ENCODE measurements at places on chromosomes 1 and 21.

- peak; percentile 43 for DNase-seq
These were observed 164.6 kb downstream of the ACTL8 start for GRCh38 chr1:17919525-17920439.

DNA sequence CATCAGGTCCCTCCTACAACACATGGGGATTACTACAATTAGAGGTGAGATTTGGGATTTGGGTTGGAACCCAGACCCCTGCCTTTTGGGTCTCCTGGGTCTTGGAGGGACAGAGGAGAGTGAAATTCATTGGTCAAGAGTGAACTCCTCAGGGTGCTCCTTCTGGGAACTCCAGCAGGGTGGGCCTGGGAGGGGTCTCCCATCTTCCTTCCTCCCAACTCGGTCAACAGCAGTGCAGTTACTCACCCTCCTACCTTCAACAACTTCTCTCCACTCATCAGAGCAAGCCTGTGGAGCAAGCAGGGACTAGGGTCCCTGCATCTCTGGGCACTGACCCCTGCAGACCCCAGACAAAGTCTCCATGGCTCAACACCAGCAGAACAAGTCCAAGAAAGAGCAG, 89.3 kb upstream of the TMPRSS2 start:
- DNase-seq, result no peak

GRCh38 chr21:20882462-20883407, 115.5 kb upstream of the NCAM2 start:
- peak; percentile 42 for DNase-seq

GRCh38 chr1:20733360-20733975, 965 bp upstream of the SH2D5 start:
- no peak for DNase-seq

DNA sequence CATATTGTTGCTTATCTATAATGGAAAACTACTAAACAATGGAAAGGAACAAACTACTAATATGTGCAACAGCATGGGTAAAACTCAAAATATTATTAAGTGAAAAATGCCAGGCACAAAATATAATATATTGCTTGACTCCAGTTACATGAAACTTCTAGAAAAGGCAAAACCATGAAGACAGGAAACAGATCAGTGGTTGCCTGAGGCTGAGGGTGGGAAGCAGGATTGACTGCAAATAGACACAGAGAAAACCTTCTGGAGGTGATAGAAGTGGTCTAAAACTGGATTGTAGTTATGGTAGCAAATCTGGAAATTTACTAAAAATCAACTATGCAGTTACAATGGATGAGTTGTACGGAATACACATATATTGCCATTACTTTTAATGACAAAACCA, 29.5 kb upstream of the SLC44A3 start:
- no peak for DNase-seq

GRCh38 chr1:81073580-81073979, 727.2 kb upstream of the ADGRL2 start:
- no peak for DNase-seq

GRCh38 chr1:24966724-24967346, 36.8 kb upstream of the RUNX3 start:
- DNase-seq, result no peak

DNA sequence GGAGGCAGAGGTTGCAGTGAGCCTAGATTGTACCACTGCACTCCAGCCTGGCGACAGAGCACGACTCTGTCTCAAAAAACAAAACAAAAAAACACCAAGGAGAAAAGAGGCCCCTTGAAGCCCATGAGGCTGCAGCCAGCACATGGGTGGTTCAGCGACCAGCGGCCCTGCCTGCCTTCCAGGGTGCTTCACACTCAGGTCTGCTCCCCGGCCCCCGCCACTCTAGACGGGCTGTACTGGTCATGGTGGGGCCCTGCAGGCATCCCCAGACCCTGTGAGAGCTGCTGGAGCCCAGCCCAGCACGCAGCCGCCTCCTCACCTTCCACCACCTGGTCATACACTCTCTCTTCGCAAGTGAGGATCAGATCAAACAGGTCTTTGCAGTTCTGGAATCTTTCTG, 4.1 kb upstream of the TMEM240 start:
- no peak for DNase-seq

DNA sequence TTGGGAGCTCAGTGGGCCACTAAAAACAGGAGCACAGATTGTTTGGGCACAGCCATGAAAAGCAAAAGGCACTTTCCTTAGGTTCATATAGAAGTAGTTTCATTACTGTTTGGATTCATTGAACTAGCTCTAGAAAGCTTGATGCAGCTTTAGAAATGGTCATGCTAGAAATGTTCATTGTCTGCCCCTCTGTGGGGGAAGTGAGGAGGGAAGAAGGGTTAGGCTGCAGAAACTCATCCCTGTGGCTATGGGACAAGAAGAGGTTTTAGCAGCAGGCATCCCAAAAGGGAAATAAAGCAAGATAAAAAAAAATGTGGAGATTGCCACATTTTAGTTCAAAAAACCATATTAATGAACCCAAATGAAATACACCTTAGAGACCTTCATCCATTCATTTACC, 359.6 kb upstream of the PTBP2 start:
- DNase-seq, result no peak

DNA sequence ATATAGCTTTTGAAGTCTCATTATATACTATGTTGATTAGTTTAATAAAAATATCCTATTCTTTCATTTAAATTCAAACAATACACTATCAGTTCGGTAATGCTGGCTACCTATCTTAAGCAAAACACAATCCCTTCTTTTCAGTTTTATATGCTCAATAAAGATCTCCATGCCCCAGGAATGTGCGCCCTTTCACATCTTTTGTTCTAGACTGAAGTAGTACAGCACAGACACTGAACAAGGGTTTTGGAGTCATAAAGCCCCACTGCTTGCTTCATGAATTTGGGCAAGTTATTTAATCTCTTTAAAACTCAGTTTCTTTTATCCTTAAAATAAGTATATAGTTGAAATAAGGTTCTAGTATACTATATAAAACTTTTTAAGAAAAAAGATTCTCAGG, 22.4 kb downstream of the SYDE2 start:
- no peak for DNase-seq

- peak; percentile 80 for DNase-seq
These were observed 28.4 kb downstream of the ACP6 start for GRCh38 chr1:147641695-147642592.

DNA sequence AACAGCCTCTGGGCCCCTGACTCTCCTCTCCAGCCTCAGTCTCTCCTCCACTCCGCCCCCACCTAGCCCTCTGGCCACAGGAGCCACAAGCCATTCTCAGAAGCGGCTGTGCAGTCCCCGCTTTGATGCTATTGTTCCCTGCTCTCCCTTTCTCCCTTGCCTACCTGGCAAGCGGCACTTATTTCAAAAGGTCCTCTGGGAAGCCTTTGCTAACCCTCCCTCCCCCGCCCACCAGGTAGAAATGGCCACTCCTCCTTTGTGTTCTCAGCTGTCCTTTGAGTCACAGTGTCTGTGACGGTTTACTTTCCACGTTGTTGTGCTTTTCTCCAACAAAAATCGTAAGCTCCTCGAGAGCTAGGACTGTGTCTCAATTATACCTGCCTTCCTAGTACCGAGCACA, 338.4 kb upstream of the PROX1 start:
- DNase-seq, result no peak

- no peak for DNase-seq
These were observed 79.5 kb downstream of the NUF2 start for GRCh38 chr1:163401211-163401610.

DNA sequence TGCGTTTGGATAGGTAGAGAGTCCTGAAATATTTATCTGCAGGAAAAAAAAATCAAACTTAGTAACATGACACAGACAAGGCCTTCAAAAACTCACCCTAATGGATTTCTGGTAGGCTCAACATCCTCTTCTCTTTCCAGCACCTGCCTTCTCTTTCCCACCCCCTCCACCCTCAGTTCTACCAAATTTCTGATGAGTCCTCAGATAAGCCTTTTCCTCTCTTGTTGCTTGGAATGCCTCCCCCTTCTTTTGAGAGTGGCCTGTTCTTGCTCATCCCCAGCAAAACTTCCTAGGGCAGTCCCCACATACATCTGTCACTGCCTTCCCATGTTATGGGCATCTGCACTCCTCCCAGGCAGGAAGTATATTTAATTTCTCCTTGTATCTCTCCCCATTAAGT, 7.6 kb upstream of the LBR start:
- DNase-seq, result no peak

- no peak for DNase-seq
These were observed 148.7 kb downstream of the PGBD5 start for GRCh38 chr1:230277201-230278025.

- DNase-seq, result no peak
These were observed 270.6 kb downstream of the NEGR1 start for GRCh38 chr1:72011721-72012120.

DNA sequence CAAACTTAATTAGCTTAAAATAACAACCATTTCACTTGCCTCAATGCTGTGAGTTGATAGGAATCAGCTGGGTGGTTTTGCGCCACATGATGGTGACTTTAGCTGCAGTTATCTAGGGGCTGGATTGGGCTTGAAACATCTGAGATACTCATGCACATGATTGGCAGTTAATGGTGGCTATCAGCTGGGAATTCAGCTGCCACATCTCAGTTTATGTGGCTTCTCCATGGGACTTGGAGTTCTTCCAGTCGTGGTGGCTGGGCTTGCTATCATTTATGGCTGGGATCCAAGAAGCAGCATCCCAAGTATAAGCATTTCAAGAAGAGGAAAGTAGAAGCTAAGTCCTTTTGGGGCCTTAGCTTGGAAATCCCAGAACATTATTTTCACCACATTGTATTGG, 36.4 kb downstream of the PDC start:
- no peak for DNase-seq

- DNase-seq, result no peak
These were observed 498.7 kb upstream of the NFIA start for GRCh38 chr1:60583696-60584095.

DNA sequence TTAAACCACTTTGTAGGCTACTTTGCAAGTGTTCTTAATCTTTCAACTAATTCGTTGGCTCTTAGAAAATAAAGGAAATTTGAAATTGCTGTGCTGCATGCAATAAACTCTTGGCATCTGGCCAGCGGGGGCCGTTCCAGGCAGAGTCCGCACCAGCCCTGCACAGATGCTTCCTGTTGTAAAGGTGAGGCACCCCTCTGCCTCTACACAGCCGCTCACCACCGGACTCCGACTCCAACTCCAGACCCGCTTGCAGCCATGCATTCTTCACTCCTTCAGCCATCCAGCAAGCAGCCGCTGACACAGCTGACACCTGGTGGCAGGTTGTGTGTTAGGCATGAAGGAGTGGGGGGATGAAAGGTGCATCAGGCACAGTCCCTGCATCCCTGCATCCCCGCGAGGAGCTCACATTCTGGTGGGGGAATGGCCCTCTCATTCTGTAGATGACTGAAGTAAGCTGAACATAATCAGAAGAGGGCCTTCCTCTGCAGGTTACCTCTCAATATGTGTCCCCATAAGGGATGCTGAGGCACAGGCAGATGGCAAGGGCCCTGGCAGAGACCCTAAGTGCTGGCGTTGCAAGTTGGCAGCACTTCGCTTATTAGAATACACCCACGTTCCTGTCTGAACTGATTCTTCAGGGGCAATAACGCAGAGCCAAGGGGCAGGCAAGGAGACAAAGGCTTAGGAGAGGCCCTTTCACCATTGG, 56.8 kb downstream of the GLIS1 start:
- peak; percentile 22 for DNase-seq

DNA sequence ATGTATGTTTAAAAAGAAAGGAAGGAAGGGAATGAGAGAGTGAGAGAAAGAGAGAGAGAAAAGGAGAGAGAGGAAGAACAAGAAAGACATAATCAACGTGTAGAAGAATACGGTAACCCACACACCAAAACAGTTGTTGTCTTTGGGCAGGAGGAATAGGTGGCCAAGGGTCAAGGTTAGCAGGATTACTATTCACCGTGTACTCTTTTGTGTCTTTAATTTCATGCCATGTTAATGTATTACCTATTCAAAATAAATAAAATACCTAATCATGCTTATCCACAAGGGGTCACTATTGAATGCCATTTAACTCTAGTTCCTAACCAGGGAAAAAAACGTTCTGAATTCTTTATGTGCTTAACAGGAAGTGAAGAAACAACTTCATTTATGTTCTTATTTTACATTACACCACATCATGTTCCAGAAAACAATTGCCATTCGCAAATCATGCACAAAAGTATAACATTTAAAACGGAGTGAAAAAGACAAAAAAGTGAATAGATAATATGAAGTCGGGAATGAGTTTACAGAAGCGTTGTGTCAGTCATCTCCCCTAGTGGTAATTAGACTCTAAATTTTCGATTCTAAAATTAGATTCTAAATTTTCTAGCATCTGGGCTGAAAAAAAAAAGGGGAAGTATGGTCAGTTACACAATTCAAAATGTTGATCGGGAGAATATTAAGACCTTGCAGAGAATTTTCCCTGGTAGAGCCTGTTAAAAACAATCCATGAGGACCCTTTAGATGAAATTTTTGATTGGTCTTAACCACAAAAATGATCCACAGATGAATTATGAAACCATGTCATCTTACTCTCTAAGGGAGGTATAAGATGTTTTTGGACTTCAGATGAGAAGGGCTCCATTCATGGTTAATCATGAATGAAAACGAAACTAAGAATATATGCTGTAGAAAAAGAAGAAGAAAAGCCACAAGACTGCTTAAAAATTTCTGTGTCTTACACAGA, 700 bp upstream of the KMO start:
- peak; percentile 82 for DNase-seq

DNA sequence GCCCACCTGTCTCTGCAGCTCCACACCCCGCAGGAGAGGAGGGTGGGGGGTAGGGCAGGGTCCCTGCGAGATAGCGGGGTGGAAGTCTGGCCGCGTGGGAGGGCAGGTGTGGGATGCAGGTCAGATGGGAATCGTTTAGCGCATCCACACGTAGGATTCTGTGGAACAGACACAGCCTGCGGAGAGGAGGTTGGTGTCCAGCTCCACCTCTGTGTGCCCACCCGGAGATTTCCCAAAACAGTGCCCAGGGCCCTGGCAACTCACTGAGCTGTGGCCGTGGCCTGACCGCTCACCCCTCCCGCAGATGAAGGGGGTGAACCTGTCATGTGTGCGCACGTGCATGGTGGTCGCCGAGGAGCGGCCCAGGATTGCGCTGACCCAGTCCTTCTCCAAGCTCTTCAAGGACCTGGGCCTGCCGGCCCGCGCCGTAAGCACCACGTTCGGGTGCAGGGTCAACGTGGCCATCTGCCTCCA, 46.9 kb downstream of the S100B start:
- no peak for DNase-seq

DNA sequence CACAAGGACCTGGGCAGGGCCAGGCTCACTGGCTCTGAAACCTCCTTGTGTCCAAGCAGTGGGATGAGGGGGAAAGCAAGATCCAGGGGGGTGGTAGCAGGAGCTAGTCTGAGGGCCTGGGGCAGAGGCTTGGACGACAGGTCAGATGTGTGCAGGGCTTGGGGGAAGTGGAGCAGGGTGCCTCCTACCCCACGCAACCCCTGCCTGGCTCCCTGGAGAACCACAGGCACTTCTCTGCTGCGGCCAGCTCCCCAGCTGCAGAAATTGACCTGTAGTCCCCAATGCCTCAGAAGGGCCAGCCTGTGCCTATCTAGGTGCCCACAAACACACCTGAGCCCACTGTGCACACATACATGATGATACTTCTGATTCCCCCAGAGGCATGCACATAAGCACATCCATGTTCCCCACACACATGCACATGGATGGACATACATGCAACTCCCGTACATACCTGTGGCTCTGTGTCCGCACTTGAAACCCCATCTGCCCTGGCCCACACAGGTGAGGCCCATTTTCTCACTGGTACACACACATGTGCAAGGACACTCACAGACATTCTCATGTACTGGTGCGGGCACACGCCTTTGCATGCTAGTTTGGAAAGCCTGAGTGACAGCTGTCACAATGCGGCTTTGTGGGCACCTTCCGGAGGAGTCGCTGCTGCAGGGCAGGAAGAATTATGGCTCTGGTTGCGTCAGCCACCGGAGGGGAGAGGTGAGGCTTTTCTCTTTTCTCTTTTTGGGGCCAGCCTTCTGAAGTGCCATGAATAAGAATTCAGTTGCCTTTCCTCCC, 247.2 kb upstream of the CSF3R start:
- no peak for DNase-seq

All from SHP77 (cell line).